ENCODE measurements at places on chromosomes 4 and X.

DNA sequence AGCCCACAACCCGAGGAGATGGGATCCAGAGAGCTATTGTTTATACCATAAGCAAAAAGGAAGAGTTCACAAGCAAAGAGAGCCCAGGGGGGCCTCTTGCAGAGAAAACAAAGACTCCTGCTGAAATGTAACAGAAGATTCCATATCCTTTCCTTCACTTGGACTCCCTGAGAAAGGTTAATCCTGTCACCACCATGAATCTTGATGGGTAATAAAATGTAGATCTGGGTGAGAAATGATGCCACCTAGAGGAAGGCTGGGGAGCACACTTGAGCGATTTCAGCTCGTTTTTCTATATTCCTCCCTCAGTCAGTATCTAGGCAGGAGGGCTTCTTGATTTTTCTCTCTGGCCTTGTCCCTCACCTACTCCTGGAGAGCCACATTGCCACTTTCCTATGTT lies 10.2 kb upstream of the KCNE5 start:
- peak; percentile 7 for DNase-seq

- peak; percentile 85 for DNase-seq
These were observed 71.2 kb downstream of the SUPT20HL2 start for GRCh38 chrX:24242649-24243175.

DNA sequence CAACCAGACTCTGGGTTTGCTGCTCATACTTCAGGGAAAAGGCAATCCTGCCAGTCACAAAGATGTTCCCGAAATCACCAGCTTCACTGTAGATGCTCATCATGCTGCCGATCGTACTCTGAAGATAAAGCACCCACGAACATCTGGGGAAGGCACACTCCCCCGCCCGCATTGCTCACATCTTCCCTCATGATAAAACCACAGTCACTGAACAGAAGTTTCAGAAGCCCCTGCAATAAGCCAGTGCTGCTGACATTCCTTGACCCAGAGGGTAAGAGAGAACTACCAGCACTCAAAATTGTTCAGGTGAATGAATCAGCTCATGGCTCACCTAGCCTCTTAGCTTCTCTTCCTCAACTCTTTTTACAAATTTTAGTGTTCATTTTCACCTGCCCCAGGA lies 43.1 kb downstream of the SRPX2 start:
- DNase-seq = no peak

GRCh38 chr4:183158062-183158461 lies 59.0 kb downstream of the WWC2 start:
- DNase-seq = no peak

DNA sequence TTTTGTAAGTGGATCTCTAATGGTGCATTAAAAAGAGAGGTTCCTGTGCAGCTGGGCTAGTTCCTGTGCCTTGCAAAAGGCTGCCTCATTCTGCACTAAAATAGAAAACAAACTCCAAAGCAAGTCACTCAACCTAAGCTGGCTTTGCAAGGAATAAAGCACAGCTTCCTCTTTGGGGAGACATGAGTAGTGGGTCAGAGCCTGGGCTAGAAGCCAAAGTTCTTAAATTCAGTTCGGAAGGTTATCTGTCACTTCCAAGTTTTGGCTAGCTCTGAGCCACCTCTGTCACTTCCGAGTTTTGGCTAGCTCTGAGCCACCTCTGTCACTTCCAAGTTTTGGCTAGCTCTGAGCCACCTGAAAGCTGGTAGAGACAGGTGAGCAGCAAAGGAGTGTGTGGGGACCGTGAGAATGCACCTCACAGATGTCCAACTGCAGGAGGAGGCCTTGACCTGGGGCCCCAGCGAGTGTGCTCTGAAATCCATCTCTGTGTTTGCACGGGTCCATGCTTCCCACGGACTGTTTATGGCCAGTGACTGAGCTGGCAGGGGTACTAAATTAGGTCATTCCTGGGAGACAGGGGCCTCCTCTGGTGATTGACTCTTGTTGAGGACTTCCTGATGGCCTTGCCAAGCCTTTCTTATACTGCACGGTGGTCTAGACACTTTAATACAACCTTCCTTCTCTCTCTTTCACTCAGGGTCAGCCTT lies 36.4 kb upstream of the MAMLD1 start:
- no peak for DNase-seq

DNA sequence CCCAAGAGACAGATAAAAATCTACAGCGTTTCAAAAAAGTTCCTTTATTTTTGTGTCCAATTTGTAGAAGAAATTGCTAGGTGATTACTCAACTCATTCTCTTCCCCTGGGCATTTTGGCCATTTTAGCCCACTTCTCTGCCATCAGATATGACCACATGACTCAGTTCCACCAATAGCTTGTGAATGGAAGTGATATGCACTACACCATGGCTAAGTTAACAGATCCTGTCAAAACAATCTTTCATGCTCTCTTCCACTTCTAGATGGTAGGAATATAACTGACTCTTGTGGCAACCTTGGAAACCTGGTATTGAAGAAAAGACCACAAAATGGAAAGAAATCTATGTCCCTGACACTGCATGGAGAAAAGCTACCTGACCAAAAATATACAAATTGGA lies 26.2 kb upstream of the FREM3 start:
- DNase-seq = no peak

DNA sequence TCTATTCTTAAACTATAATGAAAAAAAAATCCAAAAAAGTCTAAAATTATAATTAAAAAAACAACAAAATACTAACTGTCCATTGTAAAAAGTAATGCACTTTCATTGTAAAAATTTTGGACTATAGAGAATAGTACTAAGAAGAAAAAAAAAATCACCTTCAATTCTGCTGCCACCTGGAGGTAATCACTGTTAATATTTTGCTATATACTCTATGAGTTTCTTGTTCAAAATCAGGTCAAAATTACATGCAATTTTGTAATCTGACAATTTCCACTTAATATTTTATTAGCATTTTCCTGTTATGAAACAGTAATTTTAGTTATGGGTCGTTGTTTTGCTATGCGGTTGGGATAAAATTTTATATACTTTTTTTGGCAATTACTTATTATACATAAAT lies 62.0 kb downstream of the HTT start:
- DNase-seq = no peak

GRCh38 chr4:5720157-5720850 lies 9.3 kb downstream of the EVC start:
- no peak for DNase-seq

DNA sequence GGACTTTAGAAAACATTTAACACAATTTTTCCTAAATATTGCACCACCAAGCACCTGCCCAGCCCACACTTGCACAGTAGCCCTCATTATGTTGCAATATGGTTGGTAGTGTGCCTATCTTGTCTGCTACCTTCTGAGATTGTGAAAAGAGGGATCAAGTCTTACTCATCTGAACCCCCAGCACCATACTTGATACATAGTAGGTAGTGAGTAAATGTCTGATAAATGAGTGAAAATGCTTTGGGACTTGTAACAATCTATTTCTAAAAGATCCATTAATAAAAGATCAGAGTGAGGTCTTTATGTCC lies 118.4 kb upstream of the MED14 start:
- no peak for DNase-seq

DNA sequence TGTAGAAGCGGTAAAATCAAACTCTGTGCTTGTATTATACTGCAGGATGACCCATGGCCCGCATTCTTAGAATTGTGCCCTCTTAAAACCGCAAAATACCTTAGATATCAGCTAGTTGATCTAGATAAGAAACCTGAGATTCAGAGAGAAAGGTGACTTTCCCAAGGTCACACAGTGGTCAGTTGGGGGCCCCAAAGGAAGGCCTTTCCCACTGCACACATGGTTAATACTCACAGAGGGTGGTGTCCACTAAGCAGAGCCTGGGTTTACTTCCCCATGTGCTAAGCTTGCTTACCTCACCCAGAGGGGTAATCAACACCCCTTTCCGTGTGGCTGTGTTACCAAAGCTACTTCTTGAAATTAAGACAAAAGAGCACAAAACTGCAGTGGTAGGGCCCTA lies 66.3 kb downstream of the RBM47 start:
- DNase-seq = no peak

DNA sequence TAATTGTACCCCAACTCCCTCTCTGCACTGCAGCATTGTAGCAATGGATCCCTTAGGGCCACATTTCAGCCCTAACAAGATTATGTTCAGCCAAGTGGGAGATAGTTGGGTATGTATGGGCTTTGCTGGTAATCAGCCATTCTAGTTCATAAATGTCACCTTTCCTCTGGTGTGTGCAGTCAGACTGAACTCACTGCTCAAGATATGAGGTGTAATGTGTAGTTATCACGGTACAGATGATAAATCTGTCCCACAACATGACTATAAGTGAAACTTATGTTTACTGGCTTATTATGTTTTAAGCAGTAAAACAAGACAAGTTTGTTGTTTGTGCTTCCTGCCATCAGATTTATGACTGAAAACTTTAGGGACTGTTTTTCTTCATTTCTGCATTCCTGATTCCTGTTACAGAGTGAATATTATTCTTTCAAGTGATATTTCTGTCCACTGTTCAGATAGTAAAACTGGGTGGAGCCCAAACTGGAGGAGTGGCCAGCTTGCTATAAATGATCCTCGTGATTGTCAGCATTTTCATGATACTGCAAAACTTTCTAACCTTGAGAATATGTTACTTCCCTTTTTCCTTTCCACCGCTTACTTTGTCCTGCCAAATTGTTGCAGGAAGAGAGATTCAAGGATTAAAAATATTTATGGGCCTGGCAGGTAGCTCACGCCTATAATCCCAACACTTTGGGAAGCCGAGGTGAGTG lies 44.9 kb downstream of the ANAPC4 start:
- no peak for DNase-seq

- DNase-seq = no peak
These were observed 3.1 kb upstream of the MSX1 start for GRCh38 chr4:4856071-4857000.

GRCh38 chr4:87377816-87378215 lies 13.2 kb downstream of the HSD17B11 start:
- no peak for DNase-seq

GRCh38 chrX:6674734-6675133 lies 139.8 kb upstream of the VCX3A start:
- no peak for DNase-seq

GRCh38 chrX:149512225-149512885 lies 7.2 kb upstream of the IDS start:
- DNase-seq = no peak

DNA sequence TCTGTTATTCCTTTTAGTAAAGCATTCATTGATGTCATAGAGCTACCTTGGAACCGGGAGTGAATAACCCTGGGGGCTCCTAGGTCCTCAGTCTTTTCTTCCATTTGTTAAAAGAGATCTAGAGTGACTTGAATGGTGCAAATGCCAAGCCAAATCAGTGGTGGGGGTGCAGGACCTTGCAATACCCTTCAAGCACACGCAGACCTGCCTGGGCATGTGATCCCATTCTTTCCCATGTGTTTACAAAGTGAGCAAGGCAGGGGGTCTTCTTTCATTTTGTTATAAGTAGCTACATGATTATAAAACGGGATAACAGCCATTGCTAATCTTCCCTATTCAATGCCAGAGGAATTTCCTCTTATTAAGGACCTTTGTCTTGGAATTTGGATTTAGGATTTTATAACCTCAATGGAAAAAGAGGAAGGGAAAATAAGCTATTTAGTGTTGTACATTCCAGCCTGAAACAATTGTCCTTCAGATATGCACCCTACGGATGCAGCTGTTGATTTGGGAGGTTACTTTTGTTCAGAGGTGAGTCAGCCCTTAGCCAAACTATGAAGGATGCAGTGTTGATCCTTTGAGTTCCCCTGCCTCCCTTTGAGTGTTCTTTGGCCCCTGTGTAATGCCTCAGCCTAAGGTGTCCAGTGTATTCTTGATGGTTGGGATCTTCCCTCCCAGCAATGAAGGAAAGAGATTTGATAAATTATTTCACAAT lies 623.8 kb upstream of the HTR2C start:
- DNase-seq = no peak

GRCh38 chrX:108224727-108225621 lies 133.4 kb downstream of the ATG4A start:
- no peak for DNase-seq

- DNase-seq = no peak
These were observed 46.9 kb upstream of the HSD17B10 start for GRCh38 chrX:53481093-53481492.

DNA sequence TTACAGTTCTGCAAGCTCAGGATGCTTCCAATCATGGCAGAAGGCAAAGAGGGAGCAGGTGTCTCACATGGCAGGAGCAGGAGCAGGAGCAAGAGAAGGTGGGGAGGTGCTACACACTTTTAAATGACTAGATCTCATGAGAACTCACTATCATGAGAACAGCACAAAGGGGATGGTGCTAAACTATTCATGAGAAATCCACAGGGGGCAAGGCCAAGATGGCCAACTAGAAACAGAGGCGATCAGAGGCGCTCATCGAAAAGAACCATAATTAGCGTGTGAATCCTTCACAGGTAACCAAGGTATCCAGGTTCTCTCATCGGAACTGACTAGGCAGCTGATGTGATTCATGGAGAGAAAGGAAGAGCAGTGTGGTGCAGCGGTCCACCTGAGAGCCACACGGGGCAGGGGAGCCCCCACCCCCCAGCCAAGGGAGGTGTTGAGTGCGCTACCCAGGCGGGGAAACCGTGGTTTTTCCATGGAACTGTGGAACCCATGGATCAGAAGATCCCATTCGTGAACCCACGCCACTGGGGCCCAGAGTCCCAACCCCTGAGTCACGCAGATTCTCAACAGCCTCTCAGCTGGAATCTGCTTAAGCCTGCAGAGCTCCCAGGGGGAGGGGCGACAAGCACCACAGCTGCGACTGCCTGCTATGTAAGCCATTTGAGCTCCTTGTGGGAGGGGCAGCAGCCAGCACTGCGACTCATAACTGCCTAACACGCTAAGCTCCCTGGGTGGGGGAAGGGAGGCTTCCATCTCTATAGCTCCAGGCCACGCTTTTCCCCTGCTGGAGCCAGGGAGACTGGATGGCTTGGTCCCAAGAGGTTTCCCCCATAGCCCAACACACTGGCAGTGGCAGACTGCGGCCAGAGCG lies 46.7 kb downstream of the FGF16 start:
- peak; percentile 20 for DNase-seq

DNA sequence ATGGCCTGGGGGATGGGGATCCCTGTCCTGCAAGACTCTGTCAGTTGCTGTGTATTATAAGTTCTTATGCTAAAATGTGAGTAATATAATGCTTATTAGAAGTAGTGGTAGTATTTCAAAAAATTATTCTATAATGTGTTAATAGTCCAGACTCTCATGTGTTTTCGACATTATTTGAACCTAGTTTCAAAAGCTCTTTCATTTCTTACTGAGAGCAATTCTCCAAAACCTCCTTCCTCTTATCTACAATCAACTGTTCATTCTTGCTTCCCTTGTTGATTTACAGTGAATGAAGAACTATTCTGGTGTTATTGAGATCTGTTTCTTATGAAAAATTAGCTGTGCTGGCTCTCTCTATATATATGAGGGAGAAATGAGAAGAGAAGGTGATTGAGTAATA lies 32.9 kb upstream of the PTPN13 start:
- no peak for DNase-seq

Measured in brain pericyte (primary cell).